Hematopoietic multipotent progenitor cell treated with erythropoietin and hydrocortisone succinate and interleukin-3 and kit ligand, for 15 days (in vitro differentiated cells): ENCODE measurements at places on chromosomes 3 and 15.
A peak's percentile ranks its signal among the peaks of the same experiment; 100 is the strongest.

GRCh38 chr3:61110576-61110975 is 140.7 kb downstream of the FHIT start:
- DNase-seq: no peak

DNA sequence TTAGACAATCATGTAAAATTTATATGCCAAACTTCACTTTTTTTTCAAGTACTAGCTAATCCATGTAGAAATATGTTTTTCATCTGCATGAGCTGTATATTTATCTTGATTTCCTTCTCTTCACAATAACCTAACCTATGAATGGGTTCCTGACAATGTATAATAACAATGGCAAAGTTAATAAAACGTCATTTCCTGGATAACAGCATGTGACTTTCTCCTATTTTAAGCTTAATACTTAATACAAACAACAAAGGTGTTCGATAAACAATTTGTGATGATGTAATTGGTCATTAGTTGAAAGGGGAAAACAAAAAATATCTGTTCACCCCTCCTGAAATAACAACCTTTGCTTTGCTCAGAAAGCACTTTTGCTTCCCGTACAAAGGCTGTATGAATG is 20.4 kb downstream of the CD200 start:
- DNase-seq: no peak

DNA sequence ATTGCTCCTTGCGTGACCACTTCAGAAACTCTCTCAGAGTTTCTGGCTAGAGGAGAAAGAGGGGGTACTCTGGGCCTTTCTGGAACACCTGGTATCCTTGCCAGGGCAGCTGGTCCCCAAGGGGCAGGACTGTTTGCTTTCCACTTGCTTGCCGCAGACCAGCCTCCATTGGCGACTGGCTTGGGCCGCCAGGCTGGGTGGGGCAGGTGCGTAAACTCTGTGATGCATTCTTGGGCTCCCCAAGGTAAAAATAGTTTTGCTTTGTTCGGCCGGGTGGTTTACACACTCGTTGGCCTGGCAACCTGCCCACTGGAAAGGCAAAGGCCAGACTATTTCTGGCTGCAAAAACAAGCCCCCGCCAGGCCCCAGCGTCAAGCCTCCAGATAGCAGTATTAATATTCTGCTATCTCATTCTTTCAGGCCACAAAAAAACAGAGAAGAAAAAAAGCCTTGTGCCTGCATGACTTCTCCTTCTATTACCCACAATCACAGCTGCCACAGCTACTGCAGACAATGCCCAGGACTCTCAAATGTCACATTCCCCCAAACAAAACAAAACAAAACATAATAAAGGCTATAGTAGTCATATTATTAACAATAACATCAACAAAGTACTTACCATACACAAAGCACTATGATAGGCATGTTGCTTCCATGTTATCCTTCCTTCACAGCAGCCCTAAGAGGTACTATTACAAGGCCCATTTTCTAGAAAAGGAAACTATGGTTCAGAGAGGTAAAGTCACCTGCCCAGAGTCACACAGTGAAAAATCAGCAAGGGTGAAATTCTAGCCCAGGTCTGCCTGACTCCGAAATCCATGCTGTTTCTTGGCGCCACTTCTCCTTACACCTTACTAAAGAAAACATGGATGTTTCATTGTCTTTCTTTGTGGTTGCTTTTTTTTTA is 14.0 kb upstream of the SSUH2 start:
- no peak for DNase-seq

DNA sequence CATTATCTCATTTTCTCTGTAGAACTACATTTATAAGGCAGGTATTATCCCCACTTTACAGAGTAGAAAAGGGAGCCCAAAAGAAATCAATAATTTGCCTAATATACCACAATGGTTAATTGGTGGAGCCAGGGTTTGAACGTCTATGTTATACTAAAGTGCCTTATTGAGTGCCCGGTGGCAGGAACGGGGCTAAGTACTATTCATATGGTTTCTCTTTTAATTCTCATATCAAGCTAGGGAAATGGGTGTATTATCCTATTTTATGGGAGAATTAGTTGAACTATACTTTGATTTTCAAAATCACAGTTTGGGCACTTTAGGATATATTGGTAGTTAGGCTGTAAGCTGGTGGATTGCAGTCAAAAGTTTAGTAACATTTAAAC is 1.5 kb downstream of the CEP97 start:
- DNase-seq: no peak

DNA sequence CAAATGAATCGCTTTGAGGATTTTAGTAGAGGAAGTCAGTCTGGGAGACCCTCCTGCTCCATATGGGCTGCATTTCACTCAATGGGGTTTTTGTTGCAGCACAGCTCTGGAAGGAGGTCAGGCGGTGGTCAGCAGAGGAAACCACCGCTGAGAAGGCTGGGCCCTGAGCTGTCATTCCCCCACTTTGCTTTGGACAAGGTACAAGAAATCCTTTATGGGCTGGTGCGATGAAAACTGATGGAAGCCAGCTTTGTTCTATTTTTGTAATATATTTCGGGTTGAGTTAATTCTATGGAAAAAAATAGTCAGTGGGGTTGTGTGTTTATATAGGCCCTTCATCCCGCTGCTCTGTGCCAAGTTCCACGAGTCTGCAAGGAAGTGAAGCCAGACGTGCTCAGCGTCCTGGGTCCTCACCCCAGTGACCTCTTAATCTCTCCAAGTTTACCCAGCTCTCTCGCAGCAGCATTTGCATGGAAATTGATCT is 157.1 kb upstream of the TMC3 start:
- DNase-seq: no peak

GRCh38 chr15:23866832-23867231 is 179.7 kb upstream of the NDN start:
- no peak for DNase-seq

DNA sequence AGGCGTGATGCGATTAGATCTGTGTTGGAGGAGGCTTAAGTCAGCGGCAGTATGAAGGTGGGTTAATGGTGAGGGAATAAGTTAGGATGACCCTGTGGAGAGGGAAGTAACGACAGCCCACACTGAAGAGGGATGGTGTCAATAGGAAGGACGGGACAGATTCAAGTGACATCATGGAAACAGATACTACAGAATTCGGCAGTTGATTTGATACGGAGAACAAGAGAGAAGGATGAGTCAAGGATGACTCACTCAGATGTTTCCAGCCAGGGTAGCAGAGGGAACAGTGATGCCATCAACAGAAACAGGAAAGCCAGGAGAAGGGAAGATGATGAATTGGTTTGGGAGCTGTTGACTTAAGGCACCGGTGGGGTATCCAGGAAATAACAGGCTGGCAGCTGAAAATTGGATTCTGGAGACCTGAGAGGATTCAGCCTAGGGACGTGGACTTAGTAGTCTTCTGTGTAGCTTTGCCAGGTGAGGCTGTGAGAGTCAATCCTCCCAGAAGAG is 38.0 kb downstream of the SHC4 start:
- DNase-seq: no peak

DNA sequence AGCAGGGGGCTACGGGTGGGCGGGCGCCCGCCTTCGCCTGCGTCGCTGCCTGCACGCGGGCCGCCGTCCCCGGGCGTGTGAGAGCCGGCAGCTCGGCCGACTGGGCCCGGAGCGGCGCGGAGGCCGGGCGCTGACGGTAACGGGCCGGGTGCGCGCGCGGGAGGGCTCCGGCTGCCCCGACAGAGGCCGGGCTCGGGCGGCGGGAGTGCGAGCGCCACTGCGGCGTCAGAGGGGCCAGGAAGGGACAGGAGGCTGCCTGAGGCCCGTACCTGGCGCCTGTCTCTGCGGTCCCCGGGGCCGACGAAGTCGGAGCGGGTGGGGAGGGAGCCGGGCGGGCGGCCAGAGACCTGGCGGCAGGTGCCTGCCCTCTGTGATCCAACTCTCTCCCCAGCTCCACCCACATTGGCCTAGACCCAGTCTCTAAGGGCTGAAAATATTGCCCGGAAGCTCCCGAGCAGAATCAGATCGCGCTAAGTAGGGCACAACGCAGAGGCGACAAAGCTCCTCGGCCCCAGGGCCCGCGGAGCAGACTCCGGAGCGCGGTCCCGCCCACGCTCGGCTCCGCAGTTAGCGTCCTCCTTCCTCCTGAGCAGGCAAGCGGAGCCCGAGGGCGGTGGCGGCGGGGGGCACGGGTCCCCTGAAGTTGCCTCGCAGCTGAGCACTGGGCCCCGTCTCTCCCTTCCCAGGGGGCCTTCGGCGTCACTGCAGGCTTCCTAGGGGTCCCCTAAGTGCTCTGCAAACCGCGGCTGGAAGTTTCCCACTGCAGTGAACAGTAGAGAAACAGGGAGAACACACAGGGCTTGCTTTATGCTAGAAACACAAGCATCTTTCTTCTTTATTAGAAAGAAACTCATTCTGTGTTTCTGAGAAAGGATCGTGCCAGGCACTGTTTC is at the start of gene MAN2A2:
Gene MAN2A2 (plus strand): TSS at position 463 of the 893 bp plus-strand sequence. CDS start 906 bp downstream, outside the sequence.
- DNase-seq: peak; percentile 94

DNA sequence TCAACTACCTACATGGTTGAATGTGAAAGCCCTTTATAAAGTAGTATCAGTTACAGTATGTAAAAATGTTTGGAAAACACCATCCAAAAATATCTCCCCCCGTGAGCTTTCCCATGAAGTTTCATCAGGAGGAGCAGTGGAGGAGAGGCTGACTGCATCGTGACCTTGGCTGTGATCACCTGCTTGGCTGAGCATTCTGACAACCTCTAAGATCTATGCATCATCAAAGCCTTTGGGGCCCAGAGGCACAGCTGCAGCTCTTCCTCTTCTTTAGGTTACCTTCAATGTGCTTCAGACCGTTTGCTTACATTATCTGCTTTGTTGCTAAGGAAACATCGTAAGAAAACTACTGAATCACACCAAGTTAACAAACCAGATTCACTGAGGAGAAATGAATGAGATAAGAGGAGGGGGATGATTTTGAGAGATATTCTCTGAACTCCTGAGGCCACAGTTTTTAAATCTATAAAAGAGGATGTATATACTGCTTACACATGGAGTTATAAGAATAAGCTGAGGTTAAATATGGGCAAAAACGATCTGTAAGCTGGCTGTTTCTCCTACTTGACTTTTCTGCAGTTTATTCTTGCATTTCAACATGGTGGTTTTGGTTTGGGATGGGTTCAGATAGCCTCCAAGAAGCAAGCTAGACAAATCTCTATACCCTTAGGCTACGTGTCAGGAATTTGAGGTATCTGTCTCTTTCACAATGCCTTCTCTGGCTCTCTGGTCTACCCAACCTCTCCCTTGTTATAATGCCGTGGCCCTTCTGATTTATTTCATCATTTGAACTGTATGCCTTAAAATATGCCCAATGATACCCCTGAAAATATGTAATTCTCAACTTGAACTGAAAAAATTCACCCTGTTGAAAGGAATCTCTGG is 4.0 kb downstream of the GCSAM start:
- DNase-seq: no peak

- no peak for DNase-seq
Measured at GRCh38 chr3:101900736-101901135, 51.4 kb downstream of the NFKBIZ start.

DNA sequence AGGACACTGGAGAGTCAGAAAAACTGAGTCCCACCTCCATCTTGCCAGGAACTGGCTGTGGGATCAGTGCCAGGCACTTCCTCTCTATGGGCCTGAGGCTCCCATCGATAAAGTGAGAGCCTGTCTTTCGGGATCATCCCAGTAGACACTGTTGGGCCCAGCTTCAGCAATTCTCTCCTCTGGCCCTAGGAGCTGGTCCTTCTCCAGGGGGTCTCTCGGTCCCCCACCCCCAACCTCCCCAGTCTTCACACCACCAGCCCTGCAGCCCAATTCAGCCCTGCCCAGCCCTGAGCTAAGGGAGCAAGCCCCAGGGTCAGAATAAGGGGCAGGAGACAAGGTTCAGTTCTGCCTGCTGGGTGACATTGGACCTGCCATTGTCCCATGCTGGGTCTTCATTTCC is 4.5 kb upstream of the LCTL start:
- DNase-seq: no peak

- no peak for DNase-seq
Measured at GRCh38 chr3:145522893-145523651, 637.9 kb downstream of the PLOD2 start.

GRCh38 chr15:101121511-101122090 is 130.2 kb downstream of the CHSY1 start:
- DNase-seq: no peak

DNA sequence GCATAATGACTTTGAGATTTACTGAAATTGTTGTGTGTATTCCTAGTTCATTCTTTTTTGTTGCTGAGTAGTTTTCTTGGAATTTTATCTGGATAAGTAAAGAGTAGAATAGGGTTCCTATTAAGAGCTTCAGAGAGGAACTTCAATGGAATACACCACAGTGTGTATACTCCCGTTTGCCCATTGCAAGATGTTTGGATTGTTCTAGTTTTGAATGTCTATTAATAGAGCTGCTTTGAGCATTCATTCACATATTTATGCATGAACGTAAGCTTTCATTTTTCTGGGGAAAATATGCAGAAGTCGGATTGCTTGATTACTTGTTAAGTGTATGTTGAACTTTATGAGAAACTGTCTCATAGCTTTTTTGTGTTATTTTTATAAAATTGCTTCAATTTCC is 580.5 kb downstream of the OTOL1 start:
- DNase-seq: no peak

DNA sequence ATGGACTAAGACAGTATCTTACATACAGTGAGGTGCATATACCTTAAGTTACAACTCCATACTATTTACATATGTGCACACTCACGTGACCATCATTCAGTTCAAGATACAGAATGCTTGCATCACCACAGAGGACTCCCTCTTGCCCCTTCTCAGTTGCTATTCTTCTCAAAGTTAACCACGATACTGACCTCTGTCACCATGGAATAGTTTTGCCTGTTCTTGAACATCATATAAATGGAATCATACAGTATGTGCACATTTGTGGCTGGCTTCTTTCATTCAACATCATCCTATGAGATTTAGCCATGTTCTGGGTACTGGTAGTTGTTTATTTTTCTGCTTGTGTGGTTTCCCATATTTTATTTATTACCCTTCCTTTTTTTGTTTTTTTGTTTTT is 10.4 kb upstream of the ZSCAN2 start:
- DNase-seq: no peak

DNA sequence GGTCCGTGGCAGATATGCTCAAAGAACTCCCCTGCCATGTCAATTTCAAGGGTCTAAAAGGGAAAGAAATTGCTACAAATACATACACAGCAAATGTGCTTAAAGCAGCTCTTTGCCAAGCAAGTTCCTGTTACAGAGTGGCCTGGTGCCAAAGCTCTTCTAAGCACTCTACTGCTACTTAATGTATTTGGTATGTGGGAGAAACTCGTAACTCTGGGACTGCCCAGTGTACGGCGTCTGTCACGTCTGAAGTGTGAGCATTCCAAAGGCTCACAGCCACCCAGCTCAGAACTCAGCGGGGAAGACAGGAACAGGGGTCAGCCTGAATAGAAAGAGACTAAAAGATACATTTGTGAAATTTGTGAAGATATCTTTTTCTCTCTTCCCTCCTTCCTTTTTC is 54.6 kb downstream of the RBMS3 start:
- no peak for DNase-seq

- no peak for DNase-seq
Measured at GRCh38 chr3:16373341-16373946, 108.4 kb downstream of the OXNAD1 start.

- DNase-seq: peak; percentile 12
Measured at GRCh38 chr3:129606636-129607390, at the start of gene PLXND1. Gene PLXND1, minus strand, starts transcription at chr3:129606676. Its CDS starts 37 bp downstream, at chr3:129606639.

GRCh38 chr3:46966811-46967210 is 9.7 kb downstream of the CCDC12 start:
- no peak for DNase-seq

- DNase-seq: no peak
Measured at GRCh38 chr3:150789451-150789850, 26.5 kb upstream of the SIAH2 start.
